ENCODE measurements at places on chromosomes 7 and 10.

GRCh38 chr10:112926906-112927688 is 22.9 kb upstream of the TCF7L2 start:
- no peak for DNase-seq

GRCh38 chr7:20310963-20311742 is 19.5 kb upstream of the ITGB8 start:
- no peak for DNase-seq

- DNase-seq = peak; percentile 24
Observed at GRCh38 chr7:130486114-130486953, 5.6 kb upstream of the MEST start.

- no peak for DNase-seq
Observed at GRCh38 chr10:73376679-73377078, 18.0 kb upstream of the CFAP70 start.

DNA sequence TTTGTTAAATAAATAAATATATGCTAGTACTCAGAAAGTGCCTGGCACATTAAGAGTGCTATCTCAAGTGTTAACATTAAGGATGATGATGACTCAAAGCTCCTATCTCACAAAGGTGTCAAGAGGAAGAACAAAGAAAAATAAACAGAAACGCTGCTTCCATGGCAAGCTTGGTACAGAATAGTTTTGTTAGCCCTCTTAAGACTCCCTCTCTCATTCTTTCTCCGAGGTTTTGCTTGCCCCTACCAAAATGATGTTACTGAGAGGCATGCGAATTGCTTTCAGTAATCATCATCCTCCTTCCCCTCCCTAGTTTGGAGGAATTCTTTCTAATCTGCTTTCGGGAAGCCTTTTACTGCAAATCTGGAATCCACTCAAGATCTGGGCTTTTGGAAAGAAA is 96.7 kb downstream of the SORCS1 start:
- DNase-seq = no peak

- no peak for DNase-seq
Observed at GRCh38 chr7:55006499-55006898, 12.3 kb upstream of the EGFR start.

DNA sequence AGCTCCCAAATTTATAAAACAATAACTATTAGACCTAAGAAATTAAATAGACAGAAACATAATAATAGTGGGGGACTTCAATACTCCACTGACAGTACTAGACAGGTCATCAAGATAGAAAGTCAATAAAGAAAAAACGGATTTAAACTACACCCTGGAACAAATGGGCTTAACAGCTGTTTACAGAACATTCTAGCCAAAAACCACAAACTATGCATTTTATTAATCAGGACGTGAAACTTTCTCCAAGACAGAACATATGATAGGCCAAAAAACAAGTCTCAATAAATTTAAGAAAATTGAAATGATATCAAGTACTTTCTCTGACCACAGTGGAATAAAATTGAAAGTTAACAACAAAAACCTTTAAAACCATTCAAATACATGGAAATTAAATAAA is 46.4 kb downstream of the ZNF680 start:
- no peak for DNase-seq

DNA sequence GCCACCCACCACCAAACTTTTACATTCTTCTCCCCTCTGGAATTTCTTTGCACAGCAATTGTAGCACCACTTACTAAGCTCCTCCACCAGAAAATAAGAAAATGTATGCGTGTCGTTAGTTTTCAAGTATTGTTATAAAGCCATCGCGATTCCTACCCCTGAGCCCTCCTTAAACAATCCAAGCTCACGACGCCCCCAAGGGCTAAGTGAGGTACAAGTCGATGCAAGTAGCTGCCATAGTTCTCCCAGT is 1.3 kb downstream of the FRAT2 start:
- DNase-seq = no peak

DNA sequence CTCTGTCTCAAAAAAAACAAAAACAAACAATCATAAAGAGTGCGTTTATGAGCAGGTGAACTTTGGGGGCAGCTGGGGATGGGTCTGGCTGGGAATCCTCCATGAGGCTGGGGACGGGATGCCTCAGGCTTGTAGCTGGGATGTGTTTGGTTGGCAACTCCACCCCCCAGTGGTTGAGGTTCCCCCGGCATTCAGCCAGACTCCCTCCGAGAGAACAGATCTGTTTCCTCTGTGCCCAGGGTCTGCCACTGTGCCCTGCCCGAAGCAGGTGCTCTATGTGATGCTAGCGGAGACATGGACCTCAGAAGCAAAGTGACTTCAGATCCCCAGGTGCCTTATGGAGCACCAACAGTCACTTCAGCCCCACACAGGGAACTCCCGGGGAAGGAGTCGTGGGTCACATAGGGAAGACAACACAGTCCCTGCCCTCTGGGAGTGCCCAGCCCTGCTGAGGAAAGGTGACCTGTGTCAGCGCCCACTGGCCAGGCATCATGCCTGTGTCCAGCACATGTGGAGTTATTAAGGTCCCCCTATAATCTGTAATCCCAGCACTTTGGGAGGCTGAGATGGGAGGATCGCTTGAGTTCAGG is 29.3 kb upstream of the GTF2IRD1 start:
- no peak for DNase-seq

DNA sequence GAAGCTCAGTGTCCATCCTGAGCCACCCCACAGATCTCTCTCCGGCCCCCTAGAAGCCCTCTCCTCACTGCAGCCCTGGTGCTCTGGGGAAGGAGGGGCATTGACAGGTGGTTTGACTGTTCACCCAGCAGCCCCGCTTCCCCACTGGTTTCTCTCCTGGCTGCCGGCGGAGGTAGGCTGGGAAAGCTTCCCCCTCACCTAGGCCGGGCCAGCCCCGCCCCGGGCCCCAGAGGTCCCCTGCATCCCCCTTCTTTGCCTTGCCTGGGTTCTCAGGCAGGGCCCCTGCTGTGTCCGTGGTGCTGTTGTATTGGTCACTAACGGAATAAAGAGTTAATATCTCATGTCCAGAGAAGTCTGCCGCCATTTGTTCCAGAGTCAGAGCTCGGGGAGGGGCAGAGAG is 21.2 kb downstream of the CLEC2L start:
- DNase-seq = no peak

GRCh38 chr7:7438851-7439250 is 96.8 kb downstream of the COL28A1 start:
- no peak for DNase-seq

DNA sequence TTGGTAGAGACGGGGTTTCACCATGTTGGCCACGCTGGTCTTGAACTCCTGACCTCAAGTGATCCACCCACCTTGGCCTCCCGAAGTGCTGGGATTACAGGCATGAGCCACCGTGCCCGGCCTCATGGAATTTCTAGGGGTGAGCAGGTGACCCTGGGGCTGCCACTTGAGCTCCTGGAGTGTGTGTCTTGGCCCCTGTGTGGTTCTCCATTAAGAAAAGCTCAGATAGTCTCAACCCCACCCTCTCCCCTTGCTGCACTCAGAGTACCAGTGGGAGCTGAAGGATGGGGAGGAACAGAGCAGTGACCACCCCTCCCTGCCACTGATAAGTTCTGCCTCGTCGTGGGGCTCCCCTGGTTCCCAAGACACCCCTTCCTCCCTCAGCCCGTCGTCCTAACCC is 45.3 kb downstream of the RCC1L start:
- DNase-seq = no peak

DNA sequence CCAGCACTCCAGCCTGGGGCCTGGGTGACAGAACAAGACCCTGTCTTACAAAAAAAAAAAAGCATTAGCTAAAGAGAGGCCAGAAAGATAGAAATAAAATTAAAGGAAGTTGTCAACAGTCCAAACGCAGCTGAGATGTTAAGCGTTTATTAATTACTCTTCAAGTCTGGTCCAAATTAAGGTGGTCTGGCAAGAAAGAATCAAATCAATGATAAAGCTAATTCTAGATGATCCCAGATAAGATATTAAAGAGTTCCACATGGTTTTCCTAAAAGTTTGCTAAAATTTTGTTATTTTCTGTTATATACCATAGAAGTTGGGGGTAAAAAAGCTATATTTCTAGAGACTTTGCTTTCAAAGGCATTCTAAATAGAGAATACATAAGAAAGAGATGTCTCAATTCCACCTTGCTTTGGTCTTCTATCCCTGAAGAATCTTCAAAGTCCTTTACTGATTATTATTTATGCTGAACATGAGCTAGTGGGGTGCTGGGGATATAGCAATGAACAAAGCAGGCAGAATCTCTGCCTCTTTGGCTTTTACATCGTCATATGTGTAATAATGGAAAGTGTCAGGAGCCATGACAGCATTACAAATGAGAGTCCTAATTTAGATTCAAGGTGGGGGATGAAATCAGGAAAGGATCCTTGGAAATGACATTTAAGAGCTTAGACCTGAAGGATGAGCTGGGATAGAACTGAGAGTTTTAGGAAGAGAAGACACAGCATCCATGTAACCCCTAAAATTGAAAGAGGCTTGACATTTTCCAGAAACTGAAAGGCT is 23.4 kb downstream of the FRA10AC1 start:
- no peak for DNase-seq

GRCh38 chr7:151345576-151346469 is 4.2 kb downstream of the NUB1 start:
- DNase-seq = no peak

- no peak for DNase-seq
Observed at GRCh38 chr10:70740406-70741288, 44.5 kb downstream of the TBATA start.

GRCh38 chr7:51346126-51346525 is 29.5 kb upstream of the COBL start:
- DNase-seq = no peak

GRCh38 chr10:16436367-16436757 is 448 bp upstream of the PTER start:
- DNase-seq = no peak

GRCh38 chr10:26831936-26832335 is 28.8 kb downstream of the ABI1 start:
- no peak for DNase-seq

DNA sequence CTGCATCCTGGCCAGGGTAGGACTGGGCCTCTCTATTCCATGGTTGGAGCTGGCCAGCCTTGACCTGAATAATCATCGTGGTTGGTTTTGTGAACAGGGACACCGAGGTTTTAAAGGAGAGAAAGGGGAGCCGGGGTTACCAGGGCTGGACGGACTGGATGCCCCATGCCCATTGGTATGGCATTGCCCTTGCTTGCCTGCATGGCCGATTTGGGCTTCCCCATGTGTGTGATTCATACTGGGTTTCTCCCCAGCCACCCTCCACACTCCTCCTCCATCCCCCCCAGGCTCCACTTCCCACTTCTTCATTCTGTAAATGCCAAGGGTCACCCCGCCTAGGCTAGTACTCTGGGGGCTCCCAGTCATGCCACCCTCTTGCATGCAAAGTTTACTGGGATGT is 98.8 kb upstream of the MACROH2A2 start:
- no peak for DNase-seq

DNA sequence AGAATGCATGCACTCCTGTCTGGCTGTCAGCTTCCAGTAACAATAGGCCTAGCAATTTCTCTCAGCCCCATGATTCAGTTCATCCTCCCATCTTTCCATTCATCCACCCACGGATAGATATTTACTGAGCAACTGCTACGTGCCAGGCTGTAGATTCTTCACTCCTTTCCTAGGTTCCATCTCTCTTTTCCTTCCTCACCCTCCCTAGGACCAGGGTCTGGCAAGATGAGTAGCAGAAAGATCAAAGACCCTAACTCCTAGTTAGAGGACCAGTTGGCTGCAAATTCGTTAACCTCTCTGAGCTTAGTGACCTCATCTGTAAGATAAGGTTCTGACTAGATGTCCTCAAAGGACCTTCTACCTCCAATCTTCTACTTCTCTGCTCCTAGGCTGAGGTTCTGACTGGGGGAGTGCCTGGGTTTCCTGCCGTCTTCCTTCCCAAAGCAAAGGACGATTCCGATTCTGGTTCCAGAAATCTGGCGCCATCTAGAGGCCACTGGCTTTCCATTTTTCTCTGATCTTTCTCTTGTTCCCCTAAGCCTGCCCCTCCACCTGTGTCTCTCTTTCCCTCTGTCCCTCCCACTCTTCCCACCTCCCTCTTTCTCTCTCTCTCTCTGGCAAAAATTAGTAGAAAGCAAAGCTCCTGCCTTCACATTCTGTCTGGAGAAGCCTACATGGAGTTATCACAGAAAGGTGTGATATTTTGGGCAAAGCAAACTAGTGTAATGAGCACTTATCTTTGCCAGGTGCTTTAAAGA is 26.2 kb downstream of the TBATA start:
- DNase-seq = peak; percentile 30

DNA sequence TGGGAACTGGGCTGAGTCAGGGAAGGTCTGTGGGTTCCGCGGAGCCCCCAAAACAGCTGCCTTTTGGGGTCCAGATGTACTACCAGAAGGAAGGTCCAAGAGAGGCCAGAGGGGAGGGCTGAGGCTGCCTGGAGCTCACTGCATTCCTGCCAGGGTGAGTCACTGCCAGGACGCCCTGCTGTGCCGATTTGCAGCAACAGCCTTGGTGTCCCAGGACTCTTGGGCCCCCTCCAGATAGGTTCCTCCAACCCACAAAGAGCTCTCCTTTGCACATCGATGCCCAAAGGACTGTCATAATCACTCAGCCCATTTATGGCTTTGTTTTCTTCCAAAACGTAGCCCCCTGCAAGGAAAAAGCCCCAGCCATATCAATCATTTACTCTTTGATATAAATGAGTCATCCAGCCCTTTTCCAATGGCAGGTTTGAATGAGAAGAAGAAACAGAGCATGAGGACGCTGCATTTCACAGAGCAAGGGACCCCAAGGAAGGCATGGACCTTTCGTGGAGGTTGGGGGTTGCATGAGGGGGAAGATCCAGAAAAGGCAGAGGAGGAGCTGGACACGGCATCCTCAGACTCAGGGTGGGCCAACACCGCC is 32.2 kb upstream of the COL13A1 start:
- no peak for DNase-seq

DNA sequence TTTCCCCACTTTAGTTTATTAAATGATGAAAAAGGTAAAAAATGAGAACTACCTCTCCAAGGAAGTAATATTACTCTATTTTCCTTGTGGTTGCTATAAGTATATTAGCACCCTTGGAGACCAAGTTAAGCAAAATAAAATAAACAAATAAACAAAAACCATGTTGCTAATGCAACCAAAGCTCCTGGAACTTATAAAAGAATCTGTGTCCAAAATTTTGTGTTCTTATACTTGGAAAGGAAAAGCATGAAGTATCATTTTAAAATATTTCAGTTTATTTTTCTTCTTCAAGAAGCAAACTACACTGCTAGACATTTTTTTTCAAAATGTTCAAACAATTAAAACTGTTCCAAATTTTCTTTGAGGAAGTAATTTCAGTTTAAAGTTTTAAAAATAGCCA is 441.9 kb upstream of the LRRTM3 start:
- no peak for DNase-seq
